NCI-H460 (cell line): ENCODE measurements at places on chromosomes 4 and X. TPM values are rescaled to one million over a fixed set of nuclear protein-coding genes. Genes with fewer than 3 reads are reported as not detected.

GRCh38 chr4:54074381-54074780, 10.0 kb upstream of the CHIC2 start:
- no peak for DNase-seq

GRCh38 chrX:108347800-108348199, 90.4 kb downstream of the COL4A6 start:
- no peak for DNase-seq

- DNase-seq, result no peak
These were observed 277.6 kb upstream of the DIAPH2 start for GRCh38 chrX:96407072-96407471.

DNA sequence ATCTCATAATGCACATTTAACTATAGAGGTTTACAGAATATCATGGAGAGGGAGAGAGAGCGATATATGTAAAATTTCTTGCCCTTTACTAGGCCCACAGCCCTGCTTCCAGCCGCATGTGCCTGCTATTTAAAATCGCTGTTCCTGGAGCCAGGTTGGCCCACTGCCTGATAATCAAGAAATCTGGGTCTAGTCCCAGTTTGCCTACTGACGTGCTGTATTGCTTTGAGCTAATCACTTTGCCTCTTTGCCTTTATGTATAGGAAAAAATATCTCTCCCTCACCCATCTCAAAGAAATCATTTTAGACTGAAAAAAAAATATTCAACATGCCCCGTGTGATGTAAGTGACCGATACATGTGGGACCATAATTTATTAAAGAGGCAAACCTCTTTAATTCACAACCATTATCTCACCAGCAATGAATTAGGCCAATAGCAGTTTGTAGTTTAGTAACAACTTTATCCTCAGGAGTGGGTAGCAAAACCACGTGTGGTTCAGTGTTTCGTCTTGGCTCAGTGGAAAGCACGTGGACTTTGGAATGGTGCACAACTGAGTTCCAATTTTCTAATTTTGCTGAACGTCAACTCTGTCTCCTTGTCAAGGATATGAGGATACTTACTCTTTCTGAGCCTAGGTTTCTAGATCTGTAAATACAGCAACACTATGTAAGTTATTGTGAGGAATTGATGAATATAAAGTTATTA, 62.6 kb downstream of the GRXCR1 start:
- DNase-seq, result no peak

- DNase-seq, result no peak
These were observed 75.9 kb downstream of the C4orf51 start for GRCh38 chr4:145755802-145756201.

DNA sequence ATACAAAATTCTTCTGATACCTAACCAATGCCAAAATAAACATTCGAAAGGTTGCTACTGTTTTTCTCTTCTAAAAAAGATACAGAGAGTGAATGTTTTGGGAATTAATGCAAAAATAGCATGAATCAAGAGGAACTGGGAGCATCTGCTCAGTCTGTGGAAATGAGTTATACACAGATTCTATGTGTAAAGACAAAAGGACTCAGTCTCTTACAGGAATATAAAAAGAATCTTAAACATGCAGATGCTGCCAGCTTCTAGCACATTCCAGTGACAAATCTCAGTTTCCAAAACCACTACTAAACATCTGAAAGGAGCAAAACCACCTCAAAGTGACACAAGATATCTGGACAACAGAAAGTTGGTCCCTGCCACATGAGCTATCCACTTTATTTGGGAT, 55.0 kb downstream of the PAPSS1 start:
- no peak for DNase-seq

GEMIN8 gene
- 26.8 and 29.6 TPM in 2 replicates for total RNA-seq
